ENCODE measurements at places on chromosomes 4 and X.

DNA sequence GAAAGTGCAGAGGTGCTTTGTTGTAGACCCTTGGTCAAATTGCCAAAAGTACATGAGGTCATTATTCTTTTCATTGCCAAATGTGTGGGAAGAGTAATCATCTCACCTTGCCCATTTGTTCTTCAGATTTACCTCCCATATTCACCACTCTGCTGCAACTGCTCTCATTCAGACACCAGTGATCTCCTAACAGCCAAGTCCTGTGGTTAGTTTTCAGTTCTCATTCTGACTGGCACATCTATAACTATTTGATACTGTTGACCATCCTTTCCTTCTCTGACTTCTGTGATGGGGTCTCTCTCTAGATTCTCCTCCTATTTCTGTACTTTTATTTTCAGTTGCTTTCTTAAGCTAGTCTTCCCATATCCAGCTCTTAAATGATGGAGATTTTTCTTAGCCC is 39.8 kb downstream of the GRIA3 start:
- DNase-seq = no peak

DNA sequence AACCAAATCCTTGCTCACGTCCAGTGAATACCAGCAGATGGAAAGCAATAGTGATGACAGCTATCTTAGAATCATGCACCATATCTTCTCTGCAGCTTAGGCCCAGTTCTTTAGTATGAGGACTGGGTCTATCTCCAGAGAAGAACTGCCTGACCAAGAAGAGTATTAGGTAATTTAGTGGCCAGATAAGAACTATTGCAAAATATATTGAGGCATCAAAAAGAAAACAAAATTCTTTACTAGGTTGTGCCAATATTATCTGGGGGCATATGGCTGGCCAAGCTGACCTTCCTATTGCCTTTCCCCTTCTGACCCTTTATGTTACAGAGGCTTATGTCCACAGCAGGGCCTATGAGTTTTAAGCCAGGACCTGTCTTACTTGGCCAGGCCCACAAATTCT is 91.2 kb downstream of the RLIM start:
- DNase-seq = no peak

DNA sequence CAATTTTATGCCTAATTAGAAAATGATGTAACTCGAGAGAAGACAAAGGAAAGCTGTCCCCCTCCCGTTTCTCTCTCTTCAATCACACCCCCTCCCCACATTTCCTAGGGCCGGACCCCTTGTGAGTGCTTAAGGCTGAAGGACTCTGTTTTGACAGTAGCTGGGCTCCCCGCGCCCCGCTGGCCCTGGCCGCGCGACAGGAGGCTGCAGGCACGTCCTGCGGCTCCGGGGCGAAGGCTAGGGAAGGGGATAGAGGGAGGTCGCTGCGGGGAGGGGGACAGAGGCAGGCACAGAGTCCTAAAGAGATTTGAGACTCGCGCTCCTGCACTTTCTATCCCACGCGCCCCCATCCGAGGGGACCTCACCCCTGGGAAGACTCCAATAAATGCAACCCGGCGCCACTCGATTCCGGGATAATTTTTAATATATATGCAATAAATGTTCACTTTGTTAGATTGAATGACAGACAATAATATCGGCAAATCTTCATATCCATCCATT is 56.2 kb upstream of the TMEM33 start:
- DNase-seq = no peak

GRCh38 chr4:97868097-97868496 is 275.2 kb downstream of the STPG2 start:
- no peak for DNase-seq

- no peak for DNase-seq
Observed at GRCh38 chr4:185255868-185256267, 46.5 kb downstream of the SNX25 start.

DNA sequence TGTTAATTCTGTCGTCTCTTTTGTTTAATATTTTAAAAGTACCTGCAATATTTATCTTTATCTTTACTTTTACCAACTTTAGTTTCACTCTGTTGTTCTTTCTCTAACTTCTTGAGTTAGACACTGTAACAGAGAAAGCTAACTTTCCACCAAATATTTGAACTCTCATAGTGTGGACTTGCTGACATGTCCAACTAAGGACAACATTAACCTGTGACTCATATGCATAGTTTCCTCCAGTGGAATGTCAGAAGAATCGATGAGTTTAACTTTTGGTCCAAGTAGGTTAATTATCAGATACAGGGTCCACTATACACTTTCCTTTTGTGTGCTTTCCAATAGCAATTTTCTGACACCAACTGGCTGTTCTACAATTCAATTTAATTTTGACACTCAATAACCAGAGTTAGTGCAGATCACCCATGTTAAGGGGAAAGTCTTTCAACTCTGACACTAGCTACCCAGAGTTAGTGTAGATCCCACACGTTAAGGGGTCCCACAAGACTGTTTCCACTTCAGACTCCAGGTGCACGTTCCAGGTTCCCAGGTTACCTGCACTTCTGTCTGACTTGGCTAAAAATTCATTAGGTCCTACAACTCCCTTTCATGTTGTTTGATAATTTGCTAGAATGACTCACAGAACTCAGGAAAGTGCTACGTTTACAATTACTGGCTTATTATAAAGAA is 559.0 kb upstream of the AMOT start:
- no peak for DNase-seq

GRCh38 chrX:15834827-15835595 is 19.6 kb downstream of the AP1S2 start:
- DNase-seq = no peak

- DNase-seq = no peak
Observed at GRCh38 chrX:153651540-153652079, 4.6 kb downstream of the DUSP9 start.

- DNase-seq = peak; percentile 64
Observed at GRCh38 chr4:145230726-145231125, 50.3 kb upstream of the OTUD4 start.

- DNase-seq = no peak
Observed at GRCh38 chrX:40152741-40153344, 55.1 kb upstream of the BCOR start.

- no peak for DNase-seq
Observed at GRCh38 chrX:14697451-14697850, 168.1 kb downstream of the GLRA2 start.

- DNase-seq = peak; percentile 97
Observed at GRCh38 chr4:141046255-141046654, 87.0 kb downstream of the RNF150 start.

DNA sequence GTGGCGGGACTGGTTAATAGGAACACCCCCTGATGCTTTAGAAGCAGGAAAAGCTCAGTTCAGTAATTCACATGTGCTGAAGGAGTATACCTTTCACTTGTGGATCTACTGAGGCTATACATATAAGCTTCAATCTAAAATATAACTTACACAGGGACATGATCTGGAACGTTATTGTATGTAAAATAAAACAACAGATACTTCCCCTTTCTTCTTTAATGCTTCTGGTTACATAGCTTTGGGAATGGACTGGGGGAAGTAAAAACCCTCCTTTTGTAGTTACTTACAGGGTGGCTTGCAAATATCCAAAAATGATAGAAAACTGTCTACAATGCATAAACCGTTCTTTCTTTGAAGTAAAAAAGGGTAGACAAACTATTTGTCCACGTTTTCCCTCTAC is 1.9 kb downstream of the FGG start:
- DNase-seq = no peak

DNA sequence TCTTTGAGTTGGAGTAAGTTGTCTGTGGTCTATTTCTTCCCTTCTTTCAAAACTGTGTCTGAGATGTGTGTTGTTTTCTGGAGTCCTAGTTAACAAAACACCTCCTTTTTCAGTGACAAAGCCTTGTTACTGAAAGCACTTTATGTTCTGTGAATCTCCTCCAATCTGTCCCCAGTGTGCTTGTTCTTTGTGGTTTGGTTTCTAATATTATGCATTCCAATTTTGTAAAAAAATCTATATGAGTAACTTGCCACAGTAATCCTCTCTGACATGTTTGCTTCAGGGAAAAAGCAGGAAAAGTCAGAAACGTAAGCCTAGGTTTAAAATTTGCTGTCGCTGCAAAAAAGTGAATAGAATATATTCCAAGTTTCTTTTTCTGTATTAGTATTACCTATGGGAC is 12.4 kb downstream of the PRRG1 start:
- DNase-seq = no peak

GRCh38 chr4:18938343-18939099 is 917.0 kb upstream of the LCORL start:
- DNase-seq = no peak

- DNase-seq = no peak
Observed at GRCh38 chr4:47432749-47433148, 30.8 kb downstream of the COMMD8 start.

DNA sequence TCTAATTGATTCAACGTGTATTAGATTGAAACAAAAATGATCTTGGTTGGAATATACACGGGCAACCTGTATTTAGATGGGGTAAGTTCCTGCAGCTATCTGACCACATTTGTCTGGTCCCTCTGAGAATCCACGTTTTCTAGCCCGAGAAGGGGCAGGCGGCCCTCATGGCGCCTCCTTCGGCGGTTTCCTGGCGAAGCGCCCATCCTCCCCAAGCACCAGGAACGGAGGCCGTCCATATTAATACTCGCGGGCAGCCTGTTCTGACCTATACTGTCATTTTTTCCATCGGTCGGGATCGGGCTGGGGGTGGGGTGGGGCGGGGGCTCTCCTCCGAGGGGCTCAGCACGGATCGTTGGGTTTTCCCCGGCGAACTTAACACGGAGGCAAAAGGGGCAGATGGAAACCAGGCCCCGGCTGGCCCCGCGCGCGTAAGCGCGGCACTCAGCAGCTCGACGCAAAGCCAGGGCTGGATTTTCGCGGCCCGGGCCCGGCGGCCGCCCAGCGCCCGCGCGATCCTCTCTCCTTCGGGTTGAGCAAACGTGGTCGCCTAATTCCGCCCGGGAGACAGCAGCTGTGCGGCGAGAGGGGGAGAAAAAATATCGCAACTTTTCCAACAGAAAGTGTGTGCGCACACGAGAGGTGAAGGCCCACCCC is 77.2 kb upstream of the BCOR start:
- DNase-seq = no peak

- no peak for DNase-seq
Observed at GRCh38 chr4:102560571-102561341, 59.6 kb downstream of the NFKB1 start.

DNA sequence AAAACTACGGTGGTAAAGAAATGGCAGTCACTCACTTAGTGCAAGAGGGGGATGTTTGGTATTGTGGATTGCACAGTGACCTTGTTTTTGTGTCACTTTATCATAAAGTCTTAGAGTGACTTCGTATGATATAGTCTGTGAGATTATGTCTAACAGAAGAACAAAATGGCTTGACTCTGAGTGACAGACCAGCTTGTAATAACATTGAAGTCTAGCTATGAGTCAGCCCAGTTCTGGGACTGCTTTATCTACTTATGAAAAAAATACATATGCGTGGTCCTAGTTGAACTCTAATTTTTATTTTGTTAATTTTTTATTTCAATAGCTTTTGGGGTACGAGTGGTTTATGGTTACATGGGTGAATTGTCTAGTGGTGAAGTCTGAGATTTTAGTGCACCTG is 20.0 kb downstream of the DCLK2 start:
- no peak for DNase-seq

GRCh38 chrX:47160781-47161180 is 15.8 kb downstream of the RBM10 start:
- DNase-seq = no peak
